ENCODE measurements at places on chromosomes 1 and 21.

GRCh38 chr1:185645686-185646085, 88.5 kb upstream of the HMCN1 start:
- no peak for DNase-seq

GRCh38 chr1:20486457-20487235, 636 bp upstream of the CAMK2N1 start:
- no peak for DNase-seq

DNA sequence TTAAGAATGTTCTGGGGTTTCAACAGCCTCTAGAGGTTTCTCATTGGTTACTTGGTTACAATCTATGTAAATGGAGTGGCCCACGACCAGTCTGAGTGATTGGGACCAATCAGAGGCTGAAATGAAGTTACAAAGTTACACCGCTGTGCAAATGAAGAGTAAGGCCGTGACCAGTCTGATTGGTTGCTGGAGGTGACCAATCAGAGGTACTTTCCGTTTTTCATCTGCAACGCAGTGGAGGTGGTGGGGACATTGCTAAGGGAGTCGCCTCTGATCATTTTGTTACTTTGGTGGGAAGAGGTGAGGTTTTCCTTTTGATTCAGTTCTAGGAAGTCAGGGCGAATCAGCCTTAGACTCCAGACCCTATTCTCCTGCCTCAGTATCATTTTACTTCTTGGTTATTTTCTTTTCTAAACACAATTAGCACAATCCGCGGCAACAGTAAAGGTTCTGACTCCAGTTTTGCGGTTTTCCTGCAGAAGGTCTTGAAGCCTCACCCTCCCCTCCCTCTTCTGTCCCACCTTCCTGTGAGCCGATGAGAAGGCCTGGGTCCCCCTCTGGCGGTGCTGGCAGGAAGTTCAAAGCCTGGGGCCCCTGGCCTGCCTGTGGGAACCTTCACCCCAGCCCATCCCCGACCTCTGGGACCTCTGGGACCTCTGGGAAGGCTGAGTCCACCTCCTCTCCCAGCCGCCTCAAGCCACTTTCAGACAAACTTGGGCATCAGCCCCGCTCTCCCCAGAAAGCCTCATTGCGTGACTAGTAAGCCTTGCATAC, 38.7 kb upstream of the TTC34 start:
- DNase-seq = peak; percentile 56

DNA sequence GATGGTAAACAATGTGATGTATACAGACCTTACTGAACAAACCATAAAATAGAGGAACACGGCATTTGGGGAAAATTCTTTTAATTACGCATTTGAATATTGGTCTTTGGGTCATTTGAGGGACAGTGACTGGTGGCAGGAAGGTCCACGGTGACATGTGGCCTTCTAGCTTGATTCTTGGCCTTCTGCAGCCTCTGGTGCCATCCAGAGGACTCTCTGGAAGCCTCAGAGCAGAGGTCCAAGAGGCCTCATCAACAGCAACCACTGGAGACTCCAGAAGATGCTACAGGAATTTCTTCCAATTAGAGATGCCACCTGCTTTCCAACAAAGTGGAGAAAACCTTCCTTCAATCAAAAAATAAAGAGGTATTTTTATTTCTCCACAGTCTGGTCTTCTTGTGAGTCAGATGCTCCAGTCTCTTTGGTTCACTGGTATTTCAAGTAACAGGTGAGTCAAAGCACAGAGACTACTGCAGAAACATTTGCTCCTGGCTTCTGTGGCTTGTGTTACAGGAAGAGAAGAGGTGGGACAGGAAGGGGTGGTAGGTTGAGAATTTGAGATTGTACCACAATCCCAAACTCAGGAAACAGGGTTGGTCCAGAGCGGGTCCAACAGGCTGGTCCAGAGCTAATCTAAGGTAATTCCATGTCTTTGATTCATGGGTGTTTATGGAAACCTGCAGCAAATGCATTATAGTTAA, 2.7 kb upstream of the F5 start:
- no peak for DNase-seq

DNA sequence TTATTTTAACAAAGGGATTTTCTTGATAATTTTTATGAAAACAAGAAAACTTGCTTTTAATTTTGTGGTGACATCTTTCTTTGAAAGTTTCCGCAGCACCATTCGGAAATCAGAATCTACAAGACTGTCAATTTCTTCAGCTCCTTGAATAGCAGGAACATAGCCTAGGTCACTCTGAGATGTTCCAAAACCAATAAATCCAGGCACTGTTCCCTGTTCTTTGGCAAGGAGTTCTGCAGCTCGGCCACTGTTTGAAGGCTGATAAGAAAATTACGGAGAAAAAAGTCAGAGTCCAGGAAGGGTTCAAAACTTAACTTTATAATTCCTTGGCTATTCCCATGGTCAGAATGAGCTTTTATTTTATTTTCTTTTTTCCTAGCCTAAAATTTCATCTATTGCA, 6.0 kb downstream of the LTN1 start:
- no peak for DNase-seq

- DNase-seq = no peak
These were observed 39.3 kb downstream of the CDKN2C start for GRCh38 chr1:51009381-51009780.

DNA sequence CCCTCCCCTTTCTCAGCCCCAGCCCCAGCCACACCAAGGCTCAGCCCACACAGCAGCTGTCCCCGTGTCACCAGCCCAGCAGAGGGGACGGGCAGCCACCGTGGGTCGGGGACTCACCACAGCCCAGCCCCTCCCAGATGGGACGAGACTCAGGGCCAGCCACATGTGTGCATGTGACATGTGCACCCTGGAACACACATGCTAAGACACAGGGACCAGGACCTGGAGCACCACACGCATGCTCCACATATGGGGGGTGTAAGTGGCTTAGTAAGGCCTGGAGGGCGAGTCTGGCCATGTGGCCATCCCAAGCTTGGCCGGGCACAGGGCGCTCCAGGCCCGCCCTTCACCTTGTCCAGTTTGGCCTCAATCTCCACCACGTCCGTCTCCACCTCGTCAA, 4.0 kb downstream of the ACAP3 start:
- no peak for DNase-seq

GRCh38 chr1:22104094-22104493, 38.8 kb downstream of the WNT4 start:
- DNase-seq = no peak
